Activated CD8-positive, alpha-beta memory T cell treated with anti-CD3 and anti-CD28 coated beads for 4 hours (primary cell): ENCODE measurements at places on chromosomes 3 and 15.

DNA sequence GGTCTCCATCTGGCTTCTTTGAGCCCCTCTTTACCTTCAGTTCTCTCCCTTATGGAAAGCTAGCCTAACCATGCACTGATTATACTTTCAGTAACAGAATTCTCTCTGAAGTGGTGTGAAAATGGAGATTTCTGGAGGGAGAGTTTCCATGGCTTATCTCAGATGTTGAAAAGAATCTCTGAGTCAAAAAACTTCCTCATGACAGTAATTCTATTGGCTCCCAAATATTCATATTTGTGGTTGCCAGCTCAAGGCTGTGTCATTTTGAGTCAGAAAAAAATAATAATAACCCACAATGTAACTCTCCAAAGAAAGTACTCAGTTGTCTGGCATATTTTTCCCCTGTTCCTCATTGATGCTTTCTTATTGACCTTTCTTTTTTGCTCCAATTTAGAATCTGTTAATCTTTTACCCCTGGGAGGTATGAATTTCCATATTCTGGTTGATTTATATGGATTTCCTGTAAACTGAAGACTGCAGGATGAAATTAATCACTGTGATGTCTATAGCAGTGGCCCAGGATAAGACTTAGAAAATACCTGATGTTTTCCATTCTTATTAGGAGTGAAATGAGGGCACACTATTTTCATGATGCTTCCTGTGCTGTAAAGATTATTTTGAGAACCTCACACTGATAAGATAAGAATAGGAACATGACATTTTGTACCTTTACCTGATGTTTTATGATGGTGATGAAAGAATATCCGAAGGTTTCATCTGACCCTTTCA, 149.5 kb upstream of the EPHA3 start:
- DNase-seq = no peak

DNA sequence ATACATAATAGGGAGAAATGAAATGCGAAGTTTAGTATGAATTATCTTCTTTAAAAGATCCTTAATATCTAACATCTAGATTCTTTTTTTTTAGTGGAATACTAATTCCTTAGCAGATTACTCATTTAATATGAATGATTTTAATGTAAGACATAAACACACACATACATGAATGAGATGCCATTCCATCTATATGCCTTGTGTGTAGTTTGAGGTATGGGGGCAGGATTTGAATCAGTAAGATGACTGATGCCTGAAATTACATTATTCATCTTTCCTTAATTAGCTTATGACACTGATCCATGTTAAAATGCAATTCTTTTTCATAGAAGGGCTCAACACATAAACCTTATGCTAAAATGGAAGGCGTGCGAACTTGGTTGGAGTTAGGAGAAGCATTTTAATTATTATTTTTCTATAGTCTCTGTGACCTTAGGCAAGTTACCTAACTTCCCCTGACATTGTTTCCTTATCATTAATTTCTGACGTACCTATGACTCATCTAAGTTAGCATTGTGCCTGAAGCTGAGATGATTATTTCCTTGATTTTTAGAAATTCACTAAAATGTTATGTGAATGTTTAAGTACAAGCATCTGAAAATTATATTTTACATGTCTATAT, 10.8 kb upstream of the BNIP2 start:
- no peak for DNase-seq

- no peak for DNase-seq
Measured at GRCh38 chr15:40747685-40748631, 7.1 kb downstream of the RMDN3 start.

DNA sequence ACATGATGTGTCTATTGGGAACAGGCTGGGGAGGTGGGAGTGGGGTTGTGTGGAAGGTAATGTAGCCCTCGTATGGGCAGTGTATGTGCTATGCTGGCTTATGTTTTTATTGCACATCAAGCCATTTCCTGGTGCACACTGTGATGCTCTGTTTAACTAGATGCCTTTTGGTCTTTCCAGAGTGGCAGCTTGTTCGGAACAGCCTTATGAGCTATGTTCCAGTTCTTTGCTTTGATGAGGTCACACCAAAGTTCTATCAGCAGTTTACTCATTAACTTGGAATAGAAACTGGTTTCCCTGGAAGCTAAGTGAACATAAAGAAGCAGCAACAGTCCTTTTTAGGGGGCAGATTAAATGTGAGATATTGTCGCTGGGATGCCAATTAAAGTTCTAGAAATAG, 133.9 kb downstream of the DIPK2A start:
- no peak for DNase-seq

- no peak for DNase-seq
Measured at GRCh38 chr3:189001559-189001958, 170.2 kb upstream of the TPRG1 start.

DNA sequence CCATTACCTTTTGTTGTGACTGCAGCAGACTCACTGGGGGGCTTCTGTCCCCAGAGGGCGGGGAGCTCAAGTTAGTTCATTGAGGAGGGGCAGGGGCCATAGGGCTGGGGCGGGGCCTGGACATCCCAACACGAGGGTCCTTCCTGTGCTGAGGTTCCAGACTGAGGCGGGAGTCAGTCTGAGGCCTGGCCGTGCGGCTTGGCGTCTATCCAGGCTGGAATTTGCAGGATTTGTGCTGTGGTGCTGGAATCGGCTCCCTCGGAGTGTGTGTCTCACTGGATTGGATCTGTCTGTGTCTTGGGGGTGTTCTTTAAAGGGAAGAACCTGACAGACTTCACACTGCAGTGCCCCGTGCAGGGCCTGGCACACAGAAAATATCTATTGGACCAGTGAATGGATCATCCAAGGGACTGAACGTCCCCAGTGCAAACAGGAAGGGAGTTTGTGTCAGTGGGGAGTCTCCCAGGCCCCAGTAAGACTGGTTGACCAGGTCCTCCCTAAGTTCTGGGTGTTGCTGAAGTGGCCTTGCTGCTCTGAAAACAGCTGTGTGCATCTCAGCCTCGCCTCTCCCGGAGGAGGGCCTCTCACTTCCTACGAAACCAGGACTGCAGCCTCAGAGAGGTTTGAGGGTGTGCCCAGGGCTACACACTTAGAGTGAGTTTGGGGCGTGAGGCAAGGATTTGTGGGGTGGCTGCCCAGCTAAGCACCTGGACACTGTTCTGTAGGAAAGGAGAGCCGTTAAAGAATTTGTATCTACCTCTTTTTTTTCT, 26.1 kb downstream of the GOLGA6L2 start:
- no peak for DNase-seq

DNA sequence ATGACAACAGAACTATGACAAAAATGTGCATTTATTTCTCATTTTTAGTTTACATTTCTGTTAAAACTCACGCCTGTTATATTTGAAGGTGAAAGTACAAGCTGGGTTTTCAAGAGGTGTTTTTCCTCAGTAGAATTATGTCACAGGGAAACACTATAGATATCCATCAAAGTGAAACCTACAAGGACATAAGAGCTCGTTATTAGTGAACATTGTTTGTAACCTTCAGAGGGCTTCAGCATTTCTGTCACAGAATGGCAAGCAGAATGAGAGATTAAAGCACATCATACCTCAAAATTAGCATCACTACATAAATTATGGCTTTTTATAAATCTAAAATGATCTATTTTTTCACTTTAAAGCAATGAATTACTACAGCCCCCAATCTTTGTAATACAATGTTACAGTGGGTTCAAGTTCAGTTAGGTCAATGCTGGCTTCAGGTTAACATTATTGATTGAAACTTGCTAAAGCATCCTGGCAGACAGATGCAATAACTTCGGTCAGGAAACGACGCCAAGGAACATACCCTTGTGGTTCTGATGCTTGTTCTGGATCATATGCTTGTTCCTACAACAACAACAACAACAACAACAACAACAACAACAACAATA, 405.6 kb downstream of the CADM2 start:
- DNase-seq = no peak

DNA sequence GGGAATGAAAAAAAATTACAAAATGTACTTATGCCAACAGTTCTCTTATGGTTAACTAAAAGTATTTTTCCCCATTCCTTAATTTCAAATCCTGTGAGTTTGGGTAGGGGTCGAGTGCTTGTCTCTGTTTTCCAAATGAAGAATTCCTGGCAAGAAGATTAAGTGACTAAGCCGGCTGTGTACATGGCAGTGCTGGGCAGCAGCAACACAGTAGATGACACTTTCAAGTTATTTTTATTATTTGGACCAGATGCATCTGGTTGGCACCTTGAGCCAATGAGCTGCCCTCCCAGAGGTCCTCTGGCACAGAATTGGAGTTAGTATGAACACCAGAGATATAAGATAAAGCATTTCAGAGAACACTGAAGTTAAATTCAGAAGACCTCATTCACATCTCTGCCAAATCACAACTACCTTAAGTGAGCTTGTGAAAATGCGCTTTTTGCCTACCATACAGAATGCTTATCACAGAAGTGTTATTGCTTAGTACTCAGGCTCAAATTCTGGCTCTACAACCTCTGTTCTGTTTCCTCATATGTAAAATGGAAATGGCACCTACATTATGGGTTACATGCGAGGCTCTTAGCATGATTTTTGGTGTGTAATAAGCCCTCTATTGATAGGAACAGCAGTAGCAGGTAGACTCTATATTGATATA, 256.9 kb downstream of the UBE2E2 start:
- DNase-seq = no peak

GRCh38 chr15:53911431-53911830, 66.8 kb upstream of the UNC13C start:
- no peak for DNase-seq

DNA sequence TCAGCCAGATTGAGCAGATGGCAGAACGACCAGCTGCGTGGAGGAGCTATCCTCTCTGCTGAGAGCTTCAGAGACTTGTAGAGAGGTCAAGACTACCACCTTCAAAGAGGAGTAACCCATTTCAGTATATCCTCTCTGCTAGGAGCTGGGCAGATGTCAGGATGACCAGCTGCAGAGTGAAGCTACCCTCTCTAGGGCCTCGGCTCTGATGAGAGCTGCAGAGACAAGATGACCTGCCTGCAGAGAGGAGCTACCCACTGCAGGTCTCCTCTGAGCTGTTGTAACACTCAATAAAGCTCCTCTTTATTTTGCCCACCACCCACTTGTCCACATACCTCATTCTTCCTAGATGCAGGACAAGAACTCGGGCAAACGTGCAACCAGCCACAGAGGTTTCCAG, 1522.7 kb downstream of the OTOL1 start:
- no peak for DNase-seq

GRCh38 chr3:112464264-112464663, 35.0 kb downstream of the BTLA start:
- DNase-seq = no peak

DNA sequence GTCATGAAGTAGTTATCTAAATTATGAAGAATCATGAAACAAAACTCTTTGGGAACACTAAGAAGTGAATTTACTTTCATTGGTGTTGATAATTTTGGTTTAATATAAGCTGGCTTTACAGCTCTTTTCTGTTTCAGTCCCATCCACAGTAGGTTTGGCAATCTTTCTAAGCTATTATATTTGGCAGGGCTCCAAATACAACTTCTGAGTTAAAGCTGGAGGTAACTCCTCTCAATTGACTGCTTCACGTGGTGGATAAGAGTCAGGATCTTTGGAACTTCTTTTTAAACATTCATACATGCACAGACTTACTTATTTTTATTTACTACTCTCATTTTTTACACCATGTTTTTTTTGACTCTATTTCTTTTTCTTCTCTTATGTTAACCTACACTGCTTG, 106.5 kb upstream of the EPHA3 start:
- no peak for DNase-seq

DNA sequence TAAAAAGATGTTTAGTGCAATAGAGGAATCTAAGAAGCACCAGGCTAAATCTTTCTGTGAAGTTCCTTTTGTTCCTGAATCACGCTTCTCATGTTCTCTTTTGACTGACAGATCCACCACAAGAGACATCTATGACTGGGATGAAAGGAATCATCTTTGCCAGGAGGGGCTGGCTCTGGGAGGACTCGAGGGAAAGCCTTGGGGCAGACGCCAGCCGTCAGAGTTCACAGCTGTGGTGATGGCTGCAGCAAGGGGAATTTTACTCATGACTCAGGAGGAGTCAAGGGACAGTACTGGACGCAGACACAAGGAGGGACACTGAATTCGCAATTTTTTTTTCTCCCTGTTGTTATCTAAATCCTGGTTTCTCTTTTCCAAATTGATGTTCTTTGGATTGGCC, 38.7 kb downstream of the C3orf38 start:
- DNase-seq = no peak

- DNase-seq = no peak
Measured at GRCh38 chr3:147394884-147395225, 11.5 kb downstream of the ZIC4 start.

DNA sequence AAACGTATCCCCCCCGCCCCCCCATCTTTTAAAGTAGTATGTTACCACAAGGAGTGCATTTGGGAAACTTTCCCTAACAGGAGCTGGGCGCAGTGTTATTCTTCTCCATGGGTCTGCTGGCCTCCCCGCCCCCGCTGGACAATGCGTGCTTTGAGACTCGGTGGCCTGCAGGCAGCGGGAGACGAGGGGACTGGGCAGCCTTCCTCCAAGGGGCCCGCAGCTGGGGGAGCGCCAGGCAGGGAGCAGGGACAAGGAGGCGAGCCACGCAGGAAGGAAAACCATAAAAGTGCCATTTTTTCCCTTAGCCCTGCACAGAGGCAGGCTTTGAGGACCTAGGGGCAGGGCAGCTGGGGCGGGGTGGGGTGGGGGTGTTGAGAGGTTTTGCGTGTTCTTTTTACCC, 14.1 kb downstream of the SOX2 start:
- DNase-seq = no peak

DNA sequence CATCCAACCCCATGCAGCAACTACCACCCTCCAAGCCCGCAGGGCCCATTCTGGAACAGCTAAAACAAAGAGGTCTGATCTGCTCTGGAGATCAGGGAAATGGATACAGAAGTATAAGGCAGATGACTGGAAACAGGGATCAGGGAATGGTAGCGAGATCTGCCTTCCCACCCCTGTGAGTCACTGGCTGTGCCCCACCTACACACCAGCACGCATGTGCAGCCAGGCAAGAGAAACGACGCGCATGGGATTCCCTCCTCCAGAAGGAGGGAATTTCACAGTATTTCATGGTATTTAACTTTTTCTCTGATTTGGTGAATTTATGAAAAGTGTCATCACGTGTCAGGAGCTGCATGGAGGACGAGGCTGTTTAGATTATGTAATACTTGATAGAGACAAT, 116.7 kb downstream of the ARRDC4 start:
- DNase-seq = no peak

DNA sequence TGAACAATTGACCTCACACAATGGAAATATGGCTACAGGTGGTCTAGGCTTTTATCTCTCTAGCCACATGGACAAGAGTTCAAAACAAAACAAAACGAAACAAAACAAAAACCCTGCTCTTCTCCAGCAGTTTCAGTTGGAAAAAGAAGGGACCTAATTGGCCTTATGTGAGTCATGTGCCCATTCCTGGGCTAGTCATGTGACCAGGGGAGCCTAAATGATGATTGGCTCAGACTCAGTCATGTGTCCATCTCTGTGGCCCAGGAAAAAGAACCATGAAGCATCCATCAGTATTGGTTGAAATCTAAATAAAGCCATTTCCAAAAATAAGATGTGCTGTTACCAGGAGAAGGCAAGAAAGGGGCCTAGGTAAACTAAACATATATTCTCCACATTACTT, 96.8 kb downstream of the ANXA2 start:
- DNase-seq = no peak

- DNase-seq = no peak
Measured at GRCh38 chr3:8455526-8456411, 45.9 kb upstream of the LMCD1 start.
